Calu3 (cell line): ENCODE measurements at places on chromosomes 2 and 18. TPM values are rescaled to one million over a fixed set of nuclear protein-coding genes. Genes with fewer than 3 reads are reported as not detected.
A peak's percentile ranks its signal among the peaks of the same experiment; 100 is the strongest.

Gene NT5C1B
- total RNA-seq, result not detected in 2 replicates

- no peak for DNase-seq
Observed at GRCh38 chr2:98583276-98583675, 25.0 kb downstream of the COA5 start.

GRCh38 chr2:231050018-231050901 lies 6.4 kb upstream of the PSMD1 start:
- peak; percentile 47 for DNase-seq

- DNase-seq, result no peak
Observed at GRCh38 chr2:146602383-146602782, 1242.4 kb upstream of the ACVR2A start.

Gene EFHD1
- total RNA-seq, result 0.27 and 0.47 TPM in 2 replicates

Gene C2orf80
- total RNA-seq, result not detected in 2 replicates

DNA sequence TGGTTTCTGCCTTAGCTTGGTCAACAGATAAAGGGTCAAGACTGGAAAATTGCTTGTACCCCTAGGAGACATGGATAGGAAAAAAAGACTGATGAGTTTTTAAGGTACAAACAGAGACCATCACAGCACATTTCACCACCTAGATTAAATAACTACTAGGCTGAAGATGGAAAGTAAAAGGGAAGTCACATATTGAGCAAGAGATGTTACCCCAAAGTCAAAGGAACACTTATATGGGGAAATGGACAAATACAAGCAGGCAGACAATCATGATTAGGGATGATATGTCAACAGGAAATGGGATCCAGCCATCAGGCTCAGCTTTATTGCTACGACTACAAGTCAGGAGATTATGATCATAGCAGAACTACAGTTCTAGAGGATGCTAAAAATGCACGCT lies 1643.1 kb upstream of the CELF4 start:
- no peak for DNase-seq

DNA sequence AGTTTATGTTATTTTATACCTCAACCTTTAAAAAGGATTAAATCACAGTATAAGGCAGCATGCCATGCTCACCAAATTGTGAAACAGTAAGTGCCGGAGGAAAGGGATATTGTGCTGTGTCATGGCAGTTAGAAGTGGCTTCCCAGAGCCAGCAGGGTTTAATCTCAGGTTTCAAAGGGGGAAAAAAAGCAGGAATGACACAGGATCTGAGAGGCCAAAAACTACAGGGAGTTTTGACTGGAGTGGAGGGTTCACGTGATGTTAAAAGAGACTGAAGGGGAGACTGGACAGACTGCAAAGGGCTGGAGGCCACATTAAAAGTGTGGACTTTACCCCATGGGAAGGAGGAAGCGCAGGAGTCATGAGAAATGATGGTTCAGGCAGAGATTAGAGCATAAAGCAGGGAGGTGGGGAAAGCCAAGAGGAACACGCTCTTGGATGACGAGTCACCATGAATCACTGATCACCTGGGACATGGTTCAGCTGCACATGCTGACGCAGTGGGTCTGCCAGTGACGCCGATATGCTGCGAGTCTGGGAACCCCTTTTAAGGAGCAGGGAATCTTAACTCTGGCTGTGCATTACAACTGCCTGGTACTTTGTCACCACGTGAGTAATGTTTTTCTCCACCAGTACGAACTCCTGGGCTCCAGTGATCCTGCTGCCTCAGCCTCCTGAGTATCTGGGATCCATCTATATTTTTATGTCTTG lies 6.1 kb downstream of the CHMP1B start:
- peak; percentile 83 for DNase-seq

GRCh38 chr2:145199827-145200706 lies 680.1 kb upstream of the ZEB2 start:
- no peak for DNase-seq

DNA sequence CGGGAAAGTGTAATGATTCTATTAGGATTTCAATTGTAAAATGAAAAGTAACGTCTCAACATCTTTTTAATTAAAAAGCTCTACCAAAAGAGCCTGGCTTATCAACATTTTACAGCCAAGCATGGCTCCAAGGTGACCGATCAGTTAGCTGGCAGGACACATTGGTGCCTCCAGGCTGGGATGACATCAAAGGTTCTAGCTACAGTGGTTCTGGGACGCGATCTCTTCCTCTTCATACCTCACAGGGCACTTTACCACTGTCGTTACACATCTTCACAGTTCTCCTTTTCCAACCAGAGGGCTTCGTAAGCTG lies 693 bp downstream of the ORC2 start:
- DNase-seq, result no peak

- DNase-seq, result no peak
Observed at GRCh38 chr2:121884511-121884921, 129.1 kb downstream of the TSN start.
